ENCODE measurements at places on chromosomes 4 and X. TPM values are rescaled to one million over a fixed set of nuclear protein-coding genes. Genes with fewer than 3 reads are reported as not detected.

AFM gene
- total RNA-seq: 0.10 TPM

ZCCHC4 gene
- total RNA-seq: 11.9 TPM

CTAG1B gene
- total RNA-seq: not detected

PPP2R2C gene
- 0.10 TPM for total RNA-seq

AFF1 gene
- 9.5 TPM for total RNA-seq

RTL9 gene
- total RNA-seq: 0.39 TPM

TMEM47 gene
- total RNA-seq: 23.9 TPM

HSFX1 gene
- total RNA-seq: 0.36 TPM

TCEAL3 gene
- 17.8 TPM for total RNA-seq

MEPE gene
- not detected for total RNA-seq

- DNase-seq: no peak
Observed at GRCh38 chrX:42933187-42933586, 155.2 kb upstream of the PPP1R2C start.

- DNase-seq: no peak
Observed at GRCh38 chr4:174316546-174316945, 32.8 kb downstream of the CEP44 start.

DNA sequence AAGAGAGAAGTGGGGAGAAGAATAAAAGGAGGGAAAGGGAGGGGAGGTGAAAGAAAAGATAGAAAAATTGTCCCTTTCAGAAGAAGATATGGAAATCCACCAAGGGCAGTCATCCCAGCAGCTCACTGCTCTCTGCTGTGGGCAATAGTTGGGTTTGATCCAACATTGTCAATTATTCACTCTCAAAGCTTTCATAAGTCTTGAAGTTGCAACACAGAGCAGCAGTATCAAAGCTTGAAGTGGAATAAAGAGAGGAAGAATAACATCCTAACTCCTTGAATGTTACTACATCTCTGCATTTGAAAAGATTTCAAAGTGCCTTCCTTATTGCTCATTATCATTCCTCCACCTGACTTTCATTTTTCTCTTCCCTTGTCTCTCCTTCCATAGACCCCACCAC is 62.3 kb upstream of the HHIP start:
- no peak for DNase-seq

- peak; percentile 1 for DNase-seq
Observed at GRCh38 chr4:174317531-174317930, 33.8 kb downstream of the CEP44 start.

DNA sequence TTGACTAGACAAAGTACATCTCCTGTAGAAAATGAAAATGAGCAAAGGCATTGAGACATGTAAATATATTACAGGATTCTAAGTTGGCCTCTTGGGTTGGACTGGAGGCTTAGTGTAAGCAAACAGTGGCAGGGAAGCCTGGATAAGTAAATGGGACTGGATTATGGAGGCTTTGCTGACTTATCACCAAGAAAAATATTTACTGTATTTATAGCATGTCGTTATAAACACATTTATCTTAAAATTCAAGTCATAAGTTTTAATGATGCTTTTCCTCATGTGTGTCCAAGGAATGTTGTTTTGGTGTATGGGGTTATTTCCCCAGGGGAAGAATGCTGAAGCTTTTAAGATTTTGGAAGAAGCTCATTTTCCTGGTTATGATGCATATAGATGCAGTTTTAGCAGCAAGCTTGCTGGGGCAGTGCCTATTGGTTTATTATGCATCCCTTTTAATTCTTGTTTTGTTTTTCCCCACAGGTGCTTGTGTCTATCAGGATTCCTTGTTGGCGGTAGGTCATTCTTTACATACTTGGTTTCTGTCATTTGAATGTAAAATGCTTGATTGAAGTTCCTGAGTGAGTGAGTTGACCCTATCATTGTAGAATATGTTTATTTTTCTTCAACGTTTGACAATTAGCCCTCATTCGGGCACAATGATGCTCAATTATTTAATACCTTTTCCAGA is 8.5 kb downstream of the FRAS1 start:
- DNase-seq: no peak

DNA sequence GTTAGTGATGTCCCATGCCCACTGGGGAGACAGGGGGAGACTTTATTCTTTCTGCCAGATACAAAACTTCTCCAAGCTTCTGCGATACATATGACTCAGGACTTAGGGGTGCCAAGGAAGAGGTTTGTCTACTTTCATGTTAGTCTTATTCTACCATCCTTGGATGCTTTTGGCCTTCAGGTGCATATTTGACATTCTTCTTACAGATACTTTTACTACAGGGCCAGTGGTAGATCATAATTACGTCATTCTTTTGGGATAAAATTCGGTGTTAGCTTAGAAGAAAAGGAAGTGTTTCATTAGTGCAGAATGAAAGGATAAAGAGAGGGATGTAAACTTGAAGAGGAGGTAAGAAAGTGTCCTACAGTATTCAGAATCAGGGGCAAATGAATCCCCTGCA is 245.2 kb downstream of the THOC2 start:
- no peak for DNase-seq

- no peak for DNase-seq
Observed at GRCh38 chr4:95092766-95093165, 335.0 kb downstream of the BMPR1B start.

DNA sequence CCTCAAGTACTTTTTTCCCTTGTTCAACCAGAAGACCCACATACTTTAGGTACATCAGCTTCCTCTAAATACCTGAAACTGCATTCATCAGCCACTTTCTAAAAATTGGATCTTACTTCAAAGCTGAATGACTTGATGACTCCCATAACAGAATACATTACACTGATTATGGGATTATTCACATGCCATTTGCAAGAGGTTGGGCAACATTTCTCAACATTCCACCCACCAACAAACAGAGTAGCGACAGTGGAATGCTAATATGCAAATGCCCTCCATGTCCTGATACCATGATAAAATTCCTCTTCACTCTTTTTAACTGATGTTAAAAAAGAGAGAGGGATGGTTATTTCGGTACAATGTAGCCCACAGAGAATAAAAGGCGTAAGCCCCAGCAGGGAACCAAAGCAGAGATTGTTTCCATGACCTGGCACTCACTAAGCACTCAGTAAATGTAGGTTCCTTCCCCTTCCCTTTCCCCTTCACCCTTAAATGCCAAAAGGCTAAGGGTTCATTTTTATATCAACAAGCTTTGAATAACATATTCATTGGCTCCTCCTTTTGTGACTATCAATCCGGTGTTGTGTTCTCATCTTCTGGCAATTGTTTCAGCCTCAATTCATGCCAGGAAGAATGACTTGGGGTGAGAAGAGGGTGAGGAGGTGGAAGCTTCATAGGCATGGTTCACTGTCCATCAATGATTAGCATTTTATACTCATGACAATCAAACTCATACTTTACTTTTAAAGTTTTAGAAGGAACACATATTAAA is 317.2 kb downstream of the DHX15 start:
- DNase-seq: peak; percentile 8

GRCh38 chr4:24394041-24394440 is 190.3 kb downstream of the DHX15 start:
- peak; percentile 14 for DNase-seq

- no peak for DNase-seq
Observed at GRCh38 chr4:70754470-70754869, 32.7 kb downstream of the RUFY3 start.

GRCh38 chr4:146245850-146246249 is 31.5 kb downstream of the REELD1 start:
- DNase-seq: no peak

DNA sequence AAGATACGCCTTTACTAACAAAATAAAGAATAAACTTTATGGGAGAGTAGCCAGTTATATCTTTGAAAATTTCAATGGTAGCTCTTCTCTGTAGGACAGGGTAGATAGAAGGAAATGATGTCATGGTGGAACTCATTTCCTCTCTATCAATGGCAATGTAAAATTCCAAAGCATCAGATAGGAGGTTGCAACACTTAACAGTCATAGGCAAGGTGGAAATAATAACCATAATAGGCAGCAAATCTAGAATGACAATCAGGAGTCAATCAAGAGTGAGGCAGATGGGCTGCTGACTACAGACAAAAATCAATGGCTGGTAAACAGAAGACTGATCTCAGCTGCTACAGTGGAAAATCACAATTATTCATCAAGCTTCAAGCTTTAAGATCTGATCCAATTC is 53.9 kb upstream of the TET2 start:
- DNase-seq: peak; percentile 51

DNA sequence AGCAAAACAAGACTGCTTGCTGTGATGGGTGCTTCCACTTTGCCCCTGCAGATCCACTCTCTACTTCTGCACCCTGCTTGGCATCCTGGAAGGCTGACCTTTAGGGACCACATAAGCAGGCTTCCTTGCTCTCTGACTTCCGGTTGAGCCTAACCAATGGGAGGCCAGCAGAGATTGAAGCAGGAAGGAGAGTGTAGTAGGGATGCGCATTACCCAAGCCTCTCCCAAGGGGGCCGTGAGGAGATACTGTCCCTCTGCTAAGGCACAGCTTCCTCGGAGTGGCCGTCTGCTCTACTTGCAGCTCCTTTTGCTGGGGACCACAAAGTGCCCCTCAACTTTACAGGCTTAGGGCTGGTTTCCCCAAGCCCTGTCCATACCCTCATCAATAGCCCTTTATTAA is 624.3 kb upstream of the TENM3 start:
- DNase-seq: no peak

DNA sequence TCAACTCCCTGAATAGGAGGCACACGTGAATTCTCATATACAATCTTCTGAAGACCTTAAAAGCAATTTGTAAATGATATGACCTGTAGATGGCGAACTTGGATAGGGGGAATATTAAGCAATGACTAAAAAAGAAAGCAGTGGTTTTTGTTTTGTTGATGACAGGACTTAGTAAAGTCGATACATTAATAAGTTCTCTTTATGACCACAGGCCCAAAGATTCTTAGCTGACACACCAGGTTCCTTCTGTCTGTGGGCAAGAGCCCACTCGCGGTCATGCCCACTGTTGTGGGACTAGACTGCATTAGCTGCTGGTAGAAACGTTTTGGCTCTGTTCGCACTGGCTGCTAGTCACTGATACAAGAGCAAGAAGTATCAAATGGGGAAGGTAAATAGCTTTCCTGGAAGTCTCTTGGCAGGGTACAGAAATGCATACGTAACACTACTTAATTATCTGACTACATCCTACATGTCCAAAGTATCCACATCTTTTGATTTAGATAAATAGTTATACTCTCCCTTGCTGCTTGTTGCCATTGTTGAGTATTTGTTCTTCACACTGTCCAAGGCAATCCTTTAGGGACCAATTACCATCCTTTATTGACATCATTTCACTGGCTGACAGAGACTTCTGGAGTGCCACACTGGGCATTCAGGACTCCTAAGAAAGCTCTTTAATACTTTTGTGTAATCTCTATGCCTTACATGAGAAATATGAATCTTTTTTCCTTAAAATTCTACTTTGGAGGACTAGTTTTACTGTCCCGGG is 31.0 kb downstream of the ALPK1 start:
- DNase-seq: peak; percentile 49

DNA sequence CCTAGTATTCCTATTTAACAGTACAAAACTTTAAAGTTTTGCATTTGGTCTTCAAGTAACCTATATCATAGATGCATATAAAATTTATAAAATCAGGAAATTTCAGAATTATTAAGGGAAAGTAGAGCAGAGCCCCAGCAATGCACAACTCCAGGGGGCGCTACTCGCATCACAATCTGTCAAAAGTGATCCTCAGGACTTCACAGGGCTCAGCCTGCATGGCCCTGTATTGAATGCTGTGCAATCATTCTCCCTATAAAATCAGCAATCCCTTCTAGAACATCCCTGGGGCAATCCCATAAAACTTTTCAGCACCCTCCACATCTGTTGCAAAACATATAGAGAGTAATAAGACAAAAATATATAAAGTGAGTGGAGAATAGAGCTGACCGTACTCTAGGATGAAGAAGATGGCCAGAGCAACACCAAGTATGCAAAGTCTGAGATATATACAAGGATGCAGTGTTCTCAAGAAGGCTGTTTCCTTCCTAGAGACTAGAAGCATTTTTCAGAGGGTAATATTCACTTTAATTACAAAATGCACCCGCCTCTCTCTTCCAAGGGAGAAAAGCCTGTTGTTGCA is 12.5 kb upstream of the PPARGC1A start:
- DNase-seq: no peak

GRCh38 chr4:152935631-152936445 is at the start of gene FHDC1:
Gene FHDC1 (plus strand): TSS chr4:152936323. CDS start chr4:152943058, 6,735 bp downstream.
- DNase-seq: no peak

- DNase-seq: no peak
Observed at GRCh38 chr4:137576446-137576845, 44.2 kb upstream of the PCDH18 start.

- DNase-seq: no peak
Observed at GRCh38 chrX:69228732-69229131, 63.5 kb upstream of the PJA1 start.

- DNase-seq: peak; percentile 27
Observed at GRCh38 chr4:187550256-187550950, 445.2 kb upstream of the ZFP42 start.

- no peak for DNase-seq
Observed at GRCh38 chrX:130055103-130055502, 55.2 kb downstream of the ELF4 start.

DNA sequence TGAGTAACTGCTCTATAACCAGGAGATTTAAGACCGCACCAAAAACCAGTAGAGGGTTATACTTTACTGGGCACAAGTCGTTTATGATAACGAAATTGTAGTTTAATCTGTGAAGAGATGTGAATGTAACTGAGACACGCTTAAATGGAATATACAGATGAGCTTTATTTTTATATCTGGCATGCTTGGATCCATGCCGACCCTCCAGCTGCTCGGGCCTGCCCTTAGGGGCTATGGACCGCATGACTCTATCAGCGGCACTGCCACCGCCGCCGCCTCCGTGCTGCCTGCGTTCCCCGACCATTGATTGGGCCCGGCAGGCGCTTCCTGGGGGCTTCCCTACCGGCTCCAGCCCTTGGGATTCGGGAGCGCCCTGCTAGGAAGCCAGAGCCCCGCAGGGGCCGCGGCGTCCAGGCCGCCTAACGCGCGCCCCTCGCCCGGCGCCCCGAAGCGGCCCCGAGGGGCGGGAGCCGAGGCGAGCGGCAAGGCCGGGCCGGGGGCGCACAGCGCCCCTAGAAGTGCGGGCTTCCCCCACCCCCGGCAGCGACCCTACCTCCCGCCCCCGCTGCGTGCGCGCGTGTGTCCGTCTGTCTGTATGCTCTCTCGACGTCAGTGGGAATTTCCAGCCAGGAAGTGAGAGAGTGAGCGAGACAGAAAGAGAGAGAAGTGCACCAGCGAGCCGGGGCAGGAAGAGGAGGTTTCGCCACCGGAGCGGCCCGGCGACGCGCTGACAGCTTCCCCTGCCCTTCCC is at the start of gene NFKB1:
TSS of gene NFKB1 (plus strand) at position 664 of the 751 bp plus-strand sequence. CDS start 24,160 bp downstream, outside the sequence.
- peak; percentile 78 for DNase-seq

- DNase-seq: peak; percentile 84
Observed at GRCh38 chr4:47525154-47525819, 40.2 kb downstream of the ATP10D start.

GRCh38 chr4:168540086-168540485 is 43.2 kb downstream of the PALLD start:
- peak; percentile 87 for DNase-seq

DNA sequence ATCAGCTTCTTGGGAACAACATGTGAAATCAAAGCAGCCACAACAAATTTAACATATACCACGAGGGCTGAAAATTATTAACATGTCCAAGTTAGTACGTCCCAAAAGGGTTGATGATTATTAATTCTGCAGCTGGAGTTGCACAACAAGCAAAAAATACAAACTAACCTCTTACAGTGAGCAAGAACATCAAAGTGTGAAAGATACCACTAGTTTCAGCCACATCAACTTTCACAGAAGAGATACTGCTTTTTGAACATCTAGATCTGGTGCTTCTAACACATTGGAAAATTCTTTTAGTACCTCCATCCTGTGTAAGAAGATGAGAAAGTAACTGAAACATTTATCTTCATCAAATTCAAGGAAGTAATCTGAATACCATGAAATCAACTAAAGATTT is 334.1 kb downstream of the PCDH7 start:
- no peak for DNase-seq

All from RPMI7951 (cell line).